ENCODE measurements at places on chromosomes 3 and 15.

DNA sequence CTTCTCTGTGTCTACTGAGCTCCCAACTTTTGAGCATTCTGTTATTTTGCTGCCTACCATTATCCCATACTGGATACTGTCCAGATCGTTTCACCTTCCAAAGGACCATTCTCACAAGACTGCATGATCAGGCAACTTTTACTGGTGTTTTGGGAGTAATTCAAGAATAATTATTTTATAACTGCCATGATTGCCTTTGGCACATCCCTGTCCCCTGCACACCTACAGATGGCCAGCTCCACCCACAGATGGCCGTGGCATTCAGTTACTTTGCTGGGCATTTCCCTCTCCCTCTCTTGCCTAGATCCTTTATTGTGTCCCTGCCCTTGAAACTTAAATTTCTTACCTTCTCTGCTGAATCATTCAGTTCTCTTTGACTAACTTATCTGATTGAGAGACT is 263.9 kb downstream of the DIPK2A start:
- no peak for DNase-seq

DNA sequence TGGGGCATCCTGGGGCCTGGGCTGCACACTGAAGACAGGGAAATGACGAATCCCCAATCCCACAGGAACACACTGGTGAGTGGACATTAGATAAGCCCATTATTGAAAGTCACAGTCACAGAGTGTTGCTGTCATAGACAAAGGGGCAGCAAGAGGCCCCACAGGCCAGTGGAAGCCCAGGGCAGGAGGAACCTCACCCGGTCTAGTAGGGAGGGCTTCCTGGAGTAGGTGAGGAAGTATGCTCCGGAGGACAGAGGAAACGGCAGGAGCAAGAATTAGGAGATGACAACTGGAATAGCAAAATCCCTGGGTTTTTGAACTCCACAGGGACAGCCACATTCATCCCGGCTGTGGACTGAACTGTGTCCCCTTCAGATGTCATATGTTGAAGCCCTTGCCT is 101.2 kb downstream of the TPRA1 start:
- no peak for DNase-seq

DNA sequence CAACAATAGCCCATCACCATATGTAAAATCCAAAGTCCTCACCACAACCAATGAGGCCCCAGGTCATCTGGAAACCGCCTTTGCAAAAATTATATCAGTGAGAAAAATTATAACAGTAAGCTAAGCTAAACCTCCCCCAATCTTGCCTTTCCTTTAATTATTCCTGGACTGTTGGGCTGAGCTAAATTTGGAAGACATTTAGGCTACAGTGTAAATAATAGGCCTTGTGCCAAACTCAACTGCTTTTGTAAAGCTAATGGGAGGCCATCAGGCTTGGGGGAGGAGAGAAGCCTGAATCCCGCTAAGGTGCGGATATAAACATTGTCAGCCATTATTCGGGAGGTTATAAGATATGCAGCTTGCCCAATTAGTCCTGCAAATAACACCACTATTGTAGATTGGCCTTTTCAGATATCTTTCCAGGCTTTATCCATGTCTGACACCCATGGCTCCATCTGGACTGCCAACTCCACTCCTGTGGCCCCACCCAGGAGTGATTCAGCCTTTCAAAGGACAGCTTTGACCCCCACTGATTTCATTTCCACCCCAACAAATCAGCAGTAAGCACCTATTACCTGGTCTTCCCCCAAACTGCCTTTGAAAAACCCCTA is 53.0 kb upstream of the CA12 start:
- no peak for DNase-seq

- DNase-seq: no peak
These were observed 96.2 kb downstream of the IGF1R start for GRCh38 chr15:98744506-98744905.

GRCh38 chr3:65877160-65877559 is 161.6 kb downstream of the MAGI1 start:
- DNase-seq: no peak

DNA sequence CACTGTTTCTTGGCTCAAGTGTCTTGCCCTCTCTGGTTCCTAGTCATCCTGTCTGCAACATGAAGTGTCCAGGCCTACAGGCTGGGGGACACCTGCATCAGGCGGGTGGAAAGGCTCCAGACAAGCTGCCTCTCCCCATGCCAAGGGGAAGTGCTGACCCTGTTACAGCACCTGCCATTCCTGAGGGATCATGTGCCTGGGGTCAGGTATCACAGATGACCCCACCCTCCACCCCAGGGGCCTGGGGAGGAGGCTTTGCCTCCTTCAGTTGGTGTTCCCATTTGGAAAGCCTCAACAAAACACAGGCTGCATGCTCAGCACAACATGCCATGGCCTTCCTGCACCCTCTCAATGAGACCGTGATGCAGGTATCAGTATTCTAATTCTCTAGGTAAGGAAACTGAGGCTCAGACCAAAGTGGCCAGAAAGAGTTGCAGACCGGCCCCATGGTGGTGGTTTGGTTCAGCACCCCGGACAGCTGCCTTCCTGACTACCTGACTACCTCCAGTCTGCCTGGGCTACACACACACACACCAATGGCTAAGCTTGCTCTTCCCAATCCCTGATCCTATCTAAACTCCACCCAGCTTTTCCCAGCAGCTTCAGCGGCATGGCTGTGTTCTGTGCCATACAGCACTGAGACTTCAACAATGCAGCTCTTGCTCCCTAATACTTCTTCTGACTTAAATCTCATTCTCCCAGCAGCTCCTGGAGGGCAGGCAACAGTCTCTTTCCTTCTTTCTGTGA is 69.7 kb upstream of the LINGO1 start:
- DNase-seq: no peak

Data from activated CD4-positive, alpha-beta T cell treated with anti-CD3 and anti-CD28 coated beads, Interleukin-10, Interleukin-2, amounts not matched to agents 100 ng/mL and 50 ng/mL, durations not matched to agents 16 hours and 8 hours (primary cell).